Germinal center (tissue), 1 donor: ENCODE measurements at places on chromosomes 4 and X.

- DNase-seq: no peak
Measured at GRCh38 chrX:16633754-16634153, 16.2 kb upstream of the S100G start.

DNA sequence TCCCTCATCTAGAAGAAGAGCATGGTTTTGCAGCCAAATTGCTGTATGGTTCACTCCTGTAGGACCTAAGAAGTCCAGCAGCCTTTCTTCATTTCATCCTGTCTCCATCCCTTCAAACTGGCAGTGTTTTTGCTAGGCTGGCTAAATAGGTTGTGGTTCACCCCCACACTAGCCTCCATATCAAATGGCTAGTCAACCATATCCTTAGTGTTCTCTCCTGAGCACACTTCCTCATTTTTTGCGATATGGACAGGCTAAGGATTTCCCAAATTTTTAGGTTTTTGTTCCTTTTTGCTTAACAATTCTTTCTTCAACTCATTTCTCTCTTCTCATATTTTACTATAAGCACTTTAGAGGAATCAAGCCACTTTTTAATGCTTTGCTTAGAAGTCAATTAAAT, 98.8 kb upstream of the NOCT start:
- DNase-seq: no peak

DNA sequence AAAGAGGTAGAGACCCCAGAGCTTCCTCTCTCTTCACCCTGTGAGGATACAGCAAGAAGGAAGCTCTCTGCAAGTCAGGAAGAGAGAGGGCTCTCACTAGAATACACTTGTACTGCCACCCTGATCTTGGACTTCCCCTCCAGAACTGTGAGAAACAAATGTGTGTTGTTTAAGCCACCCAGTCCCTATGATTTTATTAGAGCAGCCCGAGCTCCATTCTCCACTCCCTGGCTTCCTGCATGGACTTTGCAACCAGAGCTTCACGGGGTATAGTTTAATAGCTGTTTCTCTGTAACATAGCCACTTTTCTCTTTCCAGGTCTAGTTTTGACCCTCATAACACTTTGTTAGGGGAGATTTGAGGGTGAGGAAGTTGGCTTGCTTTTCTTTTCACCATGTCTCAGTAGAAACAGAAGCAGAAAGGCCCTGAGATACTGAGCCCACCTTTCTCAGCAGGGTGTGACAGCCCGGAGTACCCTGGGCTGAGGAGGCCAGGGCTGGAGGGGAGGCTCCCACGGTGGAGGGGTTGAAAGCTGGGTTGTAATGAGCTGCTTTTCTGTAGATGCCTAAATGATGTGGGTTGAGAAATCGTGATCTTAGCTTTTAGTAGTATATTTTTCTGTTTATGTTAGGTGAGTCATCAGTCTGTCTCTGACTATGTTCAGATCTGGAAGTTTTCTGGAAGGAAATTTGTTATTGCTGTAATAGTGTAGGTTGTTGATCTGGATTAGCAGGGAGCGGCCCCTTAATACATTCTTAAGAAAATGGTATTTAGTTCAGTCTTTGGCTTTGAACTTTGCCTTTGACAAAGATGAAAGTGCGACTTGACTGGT, 118.6 kb downstream of the PTTG2 start:
- no peak for DNase-seq

DNA sequence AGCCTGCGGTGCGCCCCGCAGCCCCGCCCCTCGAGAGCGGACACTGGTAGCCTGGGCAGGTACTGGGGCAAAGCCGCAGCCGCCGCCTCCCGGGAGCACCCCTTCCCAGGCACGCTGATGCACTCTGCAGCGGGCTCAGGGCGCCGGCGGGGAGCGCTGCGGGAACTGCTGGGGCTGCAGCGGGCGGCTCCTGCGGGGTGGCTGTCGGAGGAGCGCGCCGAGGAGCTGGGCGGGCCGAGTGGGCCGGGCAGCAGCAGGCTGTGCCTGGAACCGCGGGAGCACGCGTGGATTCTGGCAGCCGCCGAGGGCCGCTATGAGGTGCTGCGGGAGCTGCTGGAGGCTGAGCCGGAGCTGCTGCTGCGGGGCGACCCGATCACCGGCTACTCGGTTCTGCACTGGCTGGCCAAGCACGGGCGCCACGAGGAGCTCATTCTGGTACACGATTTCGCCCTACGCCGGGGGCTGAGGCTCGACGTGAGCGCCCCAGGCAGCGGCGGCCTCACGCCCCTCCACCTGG, 401 bp downstream of the SOWAHD start:
- DNase-seq: no peak

- no peak for DNase-seq
Measured at GRCh38 chr4:109589605-109590004, 29.6 kb downstream of the MCUB start.

- no peak for DNase-seq
Measured at GRCh38 chr4:107685740-107686139, 34.3 kb downstream of the PAPSS1 start.

- DNase-seq: peak; percentile 3
Measured at GRCh38 chrX:136200466-136200865, 50.7 kb downstream of the MAP7D3 start.

GRCh38 chrX:40402831-40403533, 177.8 kb upstream of the ATP6AP2 start:
- no peak for DNase-seq

GRCh38 chr4:156422576-156422975, 468.9 kb upstream of the CTSO start:
- no peak for DNase-seq

GRCh38 chrX:37755025-37755424, 24.8 kb upstream of the CYBB start:
- peak; percentile 47 for DNase-seq
